ENCODE measurements at places on chromosomes 4 and X.

DNA sequence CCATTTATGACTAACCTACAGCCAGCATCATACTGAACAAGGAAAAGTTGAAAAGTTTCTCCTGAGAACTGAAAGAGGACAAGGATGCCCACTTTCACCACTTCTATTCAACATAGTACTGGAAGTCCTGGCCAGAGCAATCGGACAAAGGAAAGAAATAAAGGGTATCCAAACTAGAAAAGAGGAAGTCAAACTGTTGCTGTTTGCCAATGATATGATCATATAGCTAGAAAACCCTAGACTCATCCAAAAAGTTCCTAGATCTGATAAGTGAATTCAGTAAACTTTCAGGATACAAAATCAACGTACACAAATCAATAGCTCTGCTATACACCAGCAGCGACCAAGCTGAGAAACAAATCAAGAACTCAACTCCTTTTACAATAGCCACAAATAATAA, 64.5 kb downstream of the CENPC start:
- no peak for DNase-seq

GRCh38 chr4:150140774-150141400, 62.6 kb downstream of the DCLK2 start:
- DNase-seq = no peak

- DNase-seq = no peak
These were observed 62.0 kb downstream of the AWAT2 start for GRCh38 chrX:69987691-69988090.

GRCh38 chr4:32485956-32486355, 1765.8 kb downstream of the PCDH7 start:
- no peak for DNase-seq

DNA sequence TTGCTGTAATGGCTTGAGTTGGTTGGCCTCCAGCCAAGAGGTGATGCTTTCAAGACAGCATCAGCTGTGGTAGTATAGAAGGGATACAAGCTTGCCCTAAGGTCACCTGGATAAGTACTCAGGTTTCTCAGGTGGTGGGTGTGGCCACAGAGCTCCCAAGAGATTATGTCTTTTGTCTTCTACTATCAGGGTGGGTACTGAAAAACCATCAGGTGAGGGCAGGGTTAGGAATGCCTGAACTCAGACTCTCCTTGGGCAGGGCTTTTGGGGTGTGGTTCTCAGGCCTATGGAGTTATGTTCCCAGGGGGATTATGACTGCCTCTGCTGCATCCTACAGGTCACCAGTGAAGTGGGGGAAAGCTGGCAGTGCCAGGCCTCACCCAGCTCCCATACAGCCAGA, 654.6 kb upstream of the GALNT7 start:
- DNase-seq = no peak

DNA sequence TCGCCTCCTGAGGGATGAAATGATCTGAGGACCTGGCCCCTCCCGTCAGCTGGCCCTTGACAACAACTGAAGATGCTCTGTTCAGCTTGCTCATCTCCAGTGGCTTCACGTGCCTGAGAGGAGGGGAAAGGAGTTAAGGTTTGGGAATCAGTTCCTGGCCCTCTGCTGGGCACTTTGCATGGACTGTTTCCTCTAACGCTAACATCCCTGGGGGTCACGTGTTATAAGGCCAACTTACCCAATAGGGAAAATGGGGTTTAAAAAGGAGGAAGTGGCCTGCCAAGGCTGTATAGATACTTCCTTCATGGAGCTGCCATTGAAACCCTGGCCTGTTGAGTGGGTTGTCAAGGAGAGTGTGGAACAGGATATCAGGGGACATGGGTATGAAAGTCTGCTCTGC, 65.6 kb downstream of the OR13H1 start:
- DNase-seq = no peak

DNA sequence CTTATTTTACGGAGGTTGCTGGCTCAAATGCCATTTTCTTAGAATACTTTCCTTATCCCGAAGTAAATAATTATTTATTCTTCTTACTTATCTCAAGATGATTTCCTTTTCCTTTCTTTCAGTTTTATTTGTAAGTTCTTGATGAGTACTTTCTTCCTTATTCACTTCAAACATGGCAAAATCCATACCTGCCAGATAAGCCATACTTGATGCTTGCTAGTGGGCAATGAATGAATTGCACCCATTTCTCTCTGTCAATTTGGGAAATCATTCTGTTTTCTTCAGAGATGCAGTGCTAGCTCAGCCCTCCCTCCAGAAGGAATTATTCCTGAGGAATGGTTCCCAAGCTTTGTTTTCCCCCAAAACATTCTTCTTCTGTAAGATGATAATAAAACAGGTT, 598.3 kb downstream of the SPRY1 start:
- no peak for DNase-seq

- no peak for DNase-seq
These were observed 4.6 kb upstream of the TIFA start for GRCh38 chr4:112290341-112290740.

GRCh38 chrX:119655125-119655524, 37.8 kb downstream of the SEPTIN6 start:
- no peak for DNase-seq

DNA sequence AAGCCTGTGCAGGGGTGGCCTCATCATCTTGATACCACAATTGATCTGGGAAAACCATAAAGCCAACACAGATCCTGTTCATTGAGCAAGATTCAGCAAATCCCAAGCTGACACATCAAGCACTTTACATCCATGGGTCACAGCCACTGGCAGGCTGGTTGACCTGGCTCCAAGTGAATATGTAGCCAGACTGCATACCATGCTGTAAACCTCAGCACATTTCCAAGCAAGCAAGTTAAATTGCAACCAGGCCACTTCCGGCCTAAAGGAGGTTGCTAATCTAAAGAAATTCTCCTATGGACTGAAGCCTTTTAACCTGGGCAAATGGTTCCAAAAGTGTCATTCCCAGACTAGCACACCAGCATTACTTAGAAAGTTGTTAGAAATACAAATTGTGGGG, 54.4 kb upstream of the USP26 start:
- DNase-seq = no peak

- peak; percentile 11 for DNase-seq
These were observed 200.8 kb upstream of the GIMD1 start for GRCh38 chr4:106569146-106570031.

DNA sequence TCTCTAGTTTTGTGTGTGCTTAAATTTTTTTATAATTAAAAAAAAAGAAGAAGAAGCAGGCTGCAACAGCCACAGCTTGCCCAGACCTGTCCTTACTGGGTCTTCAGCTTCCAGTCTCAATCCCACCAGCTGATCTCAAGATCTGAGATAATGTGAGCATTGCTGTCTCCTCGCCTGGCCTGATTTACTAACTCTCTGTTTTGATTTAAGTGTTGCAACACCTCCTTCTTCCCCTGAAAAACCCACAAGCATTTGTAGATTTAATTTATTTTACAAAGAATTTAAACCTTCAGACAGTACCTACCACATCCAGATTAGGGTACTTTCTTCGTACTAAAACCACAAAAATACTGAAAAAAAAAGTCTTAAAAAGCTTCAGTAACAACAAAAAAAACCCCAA, 38.0 kb downstream of the FAM241A start:
- DNase-seq = no peak

DNA sequence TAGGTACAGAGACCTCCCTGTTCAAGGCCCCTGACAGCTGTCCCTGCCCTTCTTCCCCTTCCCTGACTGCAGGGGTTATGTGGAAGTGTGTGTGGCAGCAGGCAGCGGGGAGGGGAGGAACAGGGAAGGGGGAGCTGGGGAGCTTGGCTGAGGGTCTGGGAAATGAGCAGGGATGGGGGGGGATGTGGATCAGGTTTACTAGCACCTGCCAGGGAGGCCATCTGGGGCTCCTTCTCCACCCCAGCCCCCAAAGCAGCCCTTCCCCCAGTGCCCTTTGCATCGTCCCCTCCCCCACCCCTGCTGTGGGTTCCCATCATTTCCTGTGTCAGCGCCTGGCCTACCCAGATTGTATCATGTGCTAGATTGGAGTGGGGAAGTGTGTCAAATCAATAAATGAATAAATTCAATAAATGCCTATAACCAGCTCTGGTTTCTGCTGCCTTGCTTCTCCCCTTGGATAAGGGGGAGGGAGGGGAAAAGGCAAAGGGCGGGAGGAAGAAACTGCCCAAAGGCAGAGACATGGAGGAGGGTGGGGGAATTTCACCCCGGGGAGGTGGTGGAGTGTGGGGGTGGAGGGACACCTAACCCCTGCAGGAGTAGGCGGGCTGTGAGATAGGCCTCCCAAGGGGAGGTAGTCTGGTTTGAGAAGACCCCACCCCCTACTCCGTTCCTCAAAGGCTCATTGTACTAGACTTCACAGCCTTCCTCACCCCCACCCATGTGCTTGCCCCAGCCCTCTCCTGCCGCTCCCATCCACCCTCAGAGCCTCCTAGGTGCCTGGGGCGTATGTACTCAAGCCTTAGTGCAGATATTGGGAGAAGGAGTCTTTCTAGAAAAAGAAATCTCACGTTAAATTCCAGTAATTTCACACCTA, 3.2 kb downstream of the CXorf65 start:
- DNase-seq = no peak

DNA sequence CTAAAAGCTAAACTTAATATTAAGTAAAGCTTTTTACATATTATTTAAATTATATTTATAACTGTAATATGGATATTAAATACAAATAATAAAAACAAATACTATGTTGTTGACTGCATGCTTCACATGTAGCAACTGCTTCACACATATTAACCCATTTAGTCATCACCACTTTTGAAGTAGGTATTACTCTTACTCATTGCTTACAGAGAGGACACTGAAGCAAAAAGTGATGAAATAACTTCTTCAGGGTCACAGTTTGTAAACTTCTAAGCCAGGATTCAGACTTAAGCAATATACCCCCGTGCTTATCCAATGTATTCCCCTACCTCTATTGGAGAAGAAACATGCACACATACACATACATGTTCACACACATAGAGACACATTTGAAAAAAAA, 166.6 kb downstream of the DKK2 start:
- DNase-seq = no peak

GRCh38 chr4:68654946-68655721, 15.3 kb downstream of the UGT2B15 start:
- DNase-seq = no peak

DNA sequence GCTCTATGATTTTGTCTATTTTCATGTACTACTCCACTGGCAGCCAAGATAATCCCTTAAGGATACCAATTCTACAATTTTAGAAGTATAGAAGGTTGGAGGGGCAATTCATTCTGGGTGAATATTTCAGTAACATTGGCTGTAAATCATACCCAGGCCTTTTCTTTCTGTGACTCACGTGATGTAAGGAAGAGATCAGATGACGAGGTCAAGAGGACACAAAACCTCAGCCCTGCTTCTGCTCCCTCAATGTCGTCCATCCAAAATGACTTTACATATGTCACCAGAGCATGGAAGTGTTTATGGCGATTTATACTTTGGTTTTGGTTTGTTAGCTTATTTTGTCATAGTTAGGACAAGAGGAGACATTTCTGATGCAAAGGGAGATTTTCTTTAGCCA, 70.7 kb upstream of the SLC4A4 start:
- no peak for DNase-seq

- no peak for DNase-seq
These were observed 12.1 kb downstream of the FRG2 start for GRCh38 chr4:190014771-190015537.

DNA sequence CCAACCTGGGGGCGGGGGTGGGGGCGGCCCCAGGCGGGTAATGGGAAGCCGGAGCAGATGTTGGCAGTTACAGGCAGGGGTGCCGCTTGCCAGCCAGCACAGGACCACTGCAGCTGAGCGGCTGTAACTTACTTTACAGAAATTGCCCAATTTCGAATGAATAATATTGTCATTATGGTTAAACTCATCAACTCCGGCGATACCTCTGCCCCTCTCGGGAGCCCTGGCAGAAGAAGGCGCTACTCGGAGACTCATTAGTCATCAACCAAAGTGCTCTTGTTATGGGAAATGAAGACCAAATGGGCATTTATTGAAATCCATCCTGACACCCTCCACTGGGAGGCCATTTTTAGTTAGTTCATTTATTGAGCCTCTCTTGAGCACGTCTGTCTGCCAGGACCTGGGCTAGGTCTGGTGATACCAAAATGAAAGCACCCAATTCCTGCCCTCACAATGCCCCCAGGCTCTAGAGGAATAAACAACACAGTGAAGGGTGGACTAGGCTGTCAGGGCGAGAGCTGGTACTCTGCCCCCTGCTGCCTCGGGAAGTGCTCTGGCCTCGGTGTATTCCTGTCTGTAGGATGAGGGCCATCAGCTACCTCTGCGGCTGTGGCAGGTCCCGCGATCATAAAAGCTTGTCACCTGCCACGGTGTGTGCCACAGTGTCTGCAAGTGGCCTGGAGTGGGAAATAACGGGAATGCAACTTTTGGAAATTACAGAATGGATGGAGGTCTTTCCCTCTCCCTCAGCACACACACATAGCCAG, 159.1 kb upstream of the PSAPL1 start:
- DNase-seq = peak; percentile 22

GRCh38 chrX:76183289-76184049, 10.6 kb downstream of the PBDC1 start:
- no peak for DNase-seq

DNA sequence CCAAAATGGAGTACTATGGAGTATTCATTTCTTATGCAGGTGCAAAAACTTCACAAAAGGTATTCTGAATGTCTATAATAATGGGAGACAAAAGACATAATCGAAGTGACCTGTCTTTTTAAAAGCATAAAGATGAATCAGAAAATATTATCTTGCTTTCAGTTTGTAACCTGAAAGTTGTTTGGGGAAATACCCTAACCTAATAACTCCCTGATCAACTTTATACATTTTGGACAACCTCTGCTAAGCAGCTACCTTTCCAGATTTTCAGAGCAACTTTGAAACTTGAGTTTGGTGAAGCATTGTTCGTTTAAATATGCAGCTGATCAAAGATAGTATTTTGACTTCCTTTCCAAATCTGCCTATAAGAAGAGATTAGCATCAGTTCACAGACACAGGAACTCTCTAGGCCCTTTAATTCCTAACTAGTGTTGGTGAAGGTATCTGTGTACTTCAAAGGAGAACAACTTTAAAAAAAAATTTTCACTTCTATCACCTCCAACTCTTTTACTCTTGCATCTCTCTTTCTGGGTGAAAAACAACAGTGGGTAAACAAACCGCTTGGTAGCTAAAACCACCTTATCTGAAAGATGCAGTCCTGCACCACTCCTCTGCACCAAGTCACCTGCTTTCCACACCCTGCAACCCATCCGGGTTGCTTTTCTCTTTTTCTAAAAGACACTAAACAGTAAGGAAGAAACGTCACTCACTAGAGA, 26.5 kb downstream of the CD40LG start:
- DNase-seq = no peak

DNA sequence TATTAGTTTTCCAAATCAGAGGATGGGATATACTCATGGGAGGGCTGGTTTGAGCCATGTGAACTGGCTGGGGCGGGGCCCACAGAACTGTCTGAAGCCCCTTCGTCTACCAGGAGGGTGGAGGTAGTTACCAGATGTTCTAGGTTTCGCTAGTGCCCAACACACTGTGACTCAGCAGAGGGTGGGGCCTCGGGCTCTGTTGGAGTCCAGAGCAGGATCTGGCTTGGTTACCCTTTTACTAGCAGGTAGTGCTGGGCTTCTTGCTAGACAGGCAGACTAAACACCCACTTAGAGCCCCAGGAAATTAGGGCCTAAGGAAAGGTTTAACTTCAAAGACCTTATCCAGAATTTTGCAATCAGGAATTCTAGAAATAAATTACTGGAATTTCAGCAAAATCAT, 56.2 kb upstream of the CHRDL1 start:
- DNase-seq = no peak

- DNase-seq = peak; percentile 68
These were observed 46.5 kb upstream of the PGRMC1 start for GRCh38 chrX:119189595-119189994.
